B cell (primary cell): ENCODE measurements at places on chromosomes 4 and X. TPM values are rescaled to one million over a fixed set of nuclear protein-coding genes. Genes with fewer than 3 reads are reported as not detected.

Gene IL2RG
- total RNA-seq = 276 and 297 TPM in 2 replicates

GRCh38 chr4:87327136-87327535 is 4.5 kb upstream of the HSD17B13 start:
- DNase-seq = no peak

DNA sequence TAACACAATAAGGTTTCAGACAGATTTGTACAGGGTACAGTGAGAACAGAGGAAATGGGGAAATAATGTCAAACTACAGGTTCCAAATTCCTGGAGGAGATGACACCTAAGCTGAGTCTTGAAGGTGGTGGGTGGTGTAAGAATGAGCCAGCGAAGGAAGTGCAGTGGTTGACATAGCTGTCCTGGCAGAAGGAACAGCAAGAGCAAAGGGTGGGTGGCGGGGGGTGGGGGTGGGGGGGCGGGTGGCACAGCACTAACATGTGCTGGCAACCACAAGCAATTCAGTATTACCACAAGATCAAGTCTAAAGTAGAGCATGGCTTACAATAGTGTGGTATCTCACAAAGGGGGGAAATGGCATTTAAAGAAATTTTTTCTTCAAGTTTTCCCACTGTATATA is 13.1 kb upstream of the G3BP2 start:
- DNase-seq = no peak

- DNase-seq = no peak
Measured at GRCh38 chrX:132758759-132759158, 199.7 kb downstream of the HS6ST2 start.

GRCh38 chr4:68599150-68599549 is 23.0 kb upstream of the UGT2B17 start:
- no peak for DNase-seq

DNA sequence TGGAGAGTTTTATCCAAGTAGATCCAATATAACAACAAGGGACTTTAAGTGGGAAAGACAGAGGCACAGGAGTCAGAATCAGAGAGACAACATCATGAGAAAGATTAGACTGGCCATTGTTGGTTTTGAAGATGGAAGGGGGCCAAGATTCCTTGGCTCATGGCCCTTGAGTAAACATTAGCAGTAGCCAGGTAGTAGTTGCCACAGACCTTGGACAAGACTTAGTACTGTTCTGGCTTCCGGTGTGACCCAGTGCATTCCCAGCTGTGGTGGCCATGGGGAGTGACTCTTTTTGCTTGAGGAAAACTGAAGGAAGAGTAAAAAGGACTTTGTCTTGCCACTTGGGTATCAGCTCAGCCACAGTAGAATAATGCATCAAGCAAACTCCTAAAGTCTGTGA is 462.2 kb upstream of the CPXCR1 start:
- DNase-seq = no peak

DNA sequence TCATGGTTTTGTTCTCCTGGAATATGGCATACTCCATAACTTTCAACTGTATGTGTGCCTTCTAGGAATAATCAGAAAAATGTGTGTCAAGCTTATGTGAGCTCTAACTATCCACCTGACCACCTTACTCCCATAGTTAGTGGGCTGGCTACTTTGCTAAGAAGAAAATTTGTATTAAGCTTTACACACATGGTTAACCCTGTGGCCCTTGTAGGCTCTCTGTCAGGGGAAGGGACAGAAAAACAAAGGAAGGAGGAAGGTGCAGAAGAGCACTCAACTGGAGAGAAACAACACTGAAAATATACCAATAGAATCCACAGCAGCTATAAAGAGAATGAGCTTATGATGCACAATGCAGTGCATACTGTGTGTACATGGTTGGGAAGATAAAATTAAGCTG is 84.6 kb downstream of the PPP3CA start:
- peak; percentile 46 for DNase-seq

GRCh38 chrX:86047936-86048280 is 550 bp upstream of the CHM start:
- no peak for DNase-seq

DNA sequence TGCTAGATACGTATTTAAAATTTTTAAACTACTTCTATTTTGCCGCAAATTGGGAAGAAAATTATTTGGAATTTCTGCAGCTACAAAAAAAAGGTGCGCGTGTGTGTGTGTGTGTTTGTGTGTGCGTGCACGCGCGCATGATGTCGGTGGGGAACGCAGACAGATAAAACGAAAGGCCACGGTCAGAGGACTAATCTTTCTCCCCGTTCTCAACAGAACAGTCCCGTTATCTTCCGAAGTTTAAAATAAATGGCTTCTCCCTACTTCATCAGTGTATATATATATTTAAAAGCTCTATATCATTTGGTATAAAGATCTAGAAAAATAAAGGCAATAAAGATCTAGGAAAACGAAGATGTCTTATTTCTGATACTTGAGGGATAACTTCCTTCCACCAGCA is 1.5 kb downstream of the MGARP start:
- DNase-seq = no peak

Gene MAGEA9B
- not detected in 2 replicates for total RNA-seq

DNA sequence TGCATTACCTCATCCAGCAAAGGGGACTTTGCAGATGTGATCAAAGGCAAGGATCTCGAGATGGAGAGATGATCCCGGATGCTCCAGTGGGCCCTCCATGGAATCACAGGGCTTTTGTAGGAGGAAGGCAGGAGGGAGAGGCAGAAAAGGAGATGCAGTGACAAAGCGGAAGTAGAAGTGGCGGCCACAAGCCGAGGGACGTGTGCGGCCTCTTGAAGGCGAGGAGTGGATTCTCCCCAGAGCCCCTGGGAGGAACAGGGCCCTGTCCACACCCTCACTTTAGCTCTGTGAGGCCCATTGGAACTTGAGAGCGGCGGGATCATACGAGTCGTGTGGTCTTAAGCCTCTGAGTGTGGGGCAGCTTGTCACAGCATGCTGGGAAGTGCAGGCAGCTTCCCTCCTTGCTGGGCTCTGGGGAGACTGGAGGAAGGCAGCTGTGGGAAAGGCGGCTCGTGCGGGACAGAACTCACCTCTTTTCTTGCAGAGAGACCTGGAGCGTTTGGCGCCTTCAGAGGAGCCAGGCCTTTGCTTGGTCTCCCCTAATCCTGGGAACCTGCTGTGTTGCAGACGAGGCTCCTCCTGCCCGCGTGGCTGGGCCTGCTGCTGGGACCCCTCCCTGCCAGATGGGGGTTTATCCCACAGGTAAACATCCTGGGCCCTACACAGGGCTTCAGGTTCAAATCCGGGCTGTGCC is 10.2 kb downstream of the SH3TC1 start:
- no peak for DNase-seq

- DNase-seq = no peak
Measured at GRCh38 chrX:136256026-136256425, 4.8 kb upstream of the MAP7D3 start.

DNA sequence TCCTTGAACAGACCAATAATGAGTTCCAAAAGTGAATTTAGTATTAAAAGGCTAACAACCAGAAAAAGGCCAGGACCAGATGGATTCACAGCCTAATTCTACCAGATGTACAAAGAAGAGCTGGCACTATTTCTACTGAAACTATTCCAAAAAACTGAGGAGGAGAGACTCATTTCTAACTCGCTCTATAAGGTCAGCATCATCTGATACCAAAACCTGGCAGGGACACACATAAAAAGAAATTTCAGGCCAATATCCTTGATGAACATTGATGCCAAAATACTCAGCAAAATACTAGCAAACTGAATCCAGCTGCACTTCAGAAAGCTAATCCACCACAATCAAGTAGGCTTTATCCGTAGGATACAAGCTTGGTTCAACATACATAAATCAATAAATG is 35.8 kb upstream of the USP46 start:
- no peak for DNase-seq

DNA sequence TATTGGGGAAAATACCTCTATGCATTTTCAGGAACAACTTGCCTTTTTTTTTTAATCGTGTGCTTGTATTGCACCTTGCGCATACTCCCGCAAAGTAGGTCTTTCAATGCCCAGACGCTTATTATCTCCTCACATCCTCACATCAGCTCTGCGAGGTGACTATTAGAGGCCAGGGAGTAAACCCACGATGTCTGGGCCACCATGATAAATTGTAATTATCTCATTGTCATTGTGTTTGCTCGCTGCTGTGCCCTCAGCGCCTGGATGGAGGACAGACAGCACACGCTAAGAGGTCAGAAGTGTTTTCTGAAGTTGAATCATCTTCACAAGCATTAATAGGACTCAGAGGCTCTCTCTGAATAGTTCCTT is 1.0 kb upstream of the RELL1 start:
- no peak for DNase-seq

DNA sequence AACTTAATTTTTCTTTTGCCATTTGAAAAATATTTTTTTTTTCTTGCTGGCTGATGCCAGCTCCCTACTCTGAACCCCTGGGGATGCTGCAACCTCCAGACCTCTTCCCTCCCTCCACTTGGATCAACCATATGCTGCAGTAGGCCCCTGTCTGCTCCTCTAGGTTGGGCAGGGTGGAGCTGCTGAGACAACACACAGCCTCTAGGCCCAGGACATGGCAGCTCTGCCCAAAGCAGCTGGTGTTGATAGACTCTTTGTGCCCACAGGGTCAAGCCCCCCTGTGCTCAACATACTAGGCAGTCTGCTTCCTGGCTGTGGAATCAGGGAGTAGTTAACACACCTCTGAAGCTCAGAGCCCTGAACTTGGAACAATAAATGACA is 19.9 kb upstream of the CLNK start:
- DNase-seq = no peak
